H1 (cell line): ENCODE measurements at places on chromosomes 12 and 14. TPM values are rescaled to one million over a fixed set of nuclear protein-coding genes. Genes with fewer than 3 reads are reported as not detected.

DNA sequence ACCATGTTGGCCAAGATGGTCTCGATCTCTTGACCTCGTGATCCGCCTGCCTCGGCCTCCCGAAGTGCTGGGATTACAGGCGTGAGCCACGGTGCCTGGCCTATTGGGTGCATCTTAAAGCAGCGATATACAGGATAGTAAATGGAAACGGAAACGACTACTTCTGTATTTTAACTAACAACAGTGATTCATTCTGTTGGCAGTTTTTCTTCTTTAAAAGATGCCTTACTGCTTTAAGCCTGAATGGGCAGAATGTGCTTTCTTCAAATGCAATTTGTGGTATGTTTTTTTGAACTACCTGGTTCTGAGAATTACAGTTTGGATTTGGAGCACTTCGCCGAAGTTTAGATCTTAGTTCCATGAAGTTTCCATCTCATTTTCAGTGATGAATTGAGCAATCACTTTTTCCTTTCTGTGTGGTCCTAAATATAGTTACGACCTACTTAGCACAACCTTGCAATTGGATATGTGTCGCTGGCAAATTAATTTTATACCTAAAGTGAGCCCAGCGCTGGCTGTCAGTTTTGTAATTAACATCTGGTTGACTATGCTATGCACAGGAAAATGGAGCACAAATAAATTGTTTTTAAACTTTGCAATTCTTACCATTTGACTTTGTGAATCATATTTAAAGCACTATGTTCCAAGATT lies 53.6 kb upstream of the EIF5 start:
- peaks cover 6% of the 10 kb centered on the region for H3K4me1 ChIP-seq
- H3K36me3 ChIP-seq = no peaks in the 10 kb centered on the region
- no peak overlapping the region for H3K4me3 ChIP-seq
- no peak overlapping the region for H3K27ac ChIP-seq
- peak; percentile 39 for DNase-seq
- H3K27me3 ChIP-seq = peaks cover 14% of the 10 kb centered on the region

- H3K4me3 ChIP-seq = no peak overlapping the region
- no peaks in the 10 kb centered on the region for H3K36me3 ChIP-seq
- no peaks in the 10 kb centered on the region for H3K4me1 ChIP-seq
These were observed 611.9 kb upstream of the TBX3 start for GRCh38 chr12:115295886-115296285.

GRCh38 chr14:75226755-75227544 lies 50.5 kb upstream of the TMED10 start:
- peaks cover 6% of the 10 kb centered on the region for H3K4me1 ChIP-seq
- no peaks in the 10 kb centered on the region for H3K36me3 ChIP-seq
- no peak overlapping the region for H3K4me3 ChIP-seq

DNA sequence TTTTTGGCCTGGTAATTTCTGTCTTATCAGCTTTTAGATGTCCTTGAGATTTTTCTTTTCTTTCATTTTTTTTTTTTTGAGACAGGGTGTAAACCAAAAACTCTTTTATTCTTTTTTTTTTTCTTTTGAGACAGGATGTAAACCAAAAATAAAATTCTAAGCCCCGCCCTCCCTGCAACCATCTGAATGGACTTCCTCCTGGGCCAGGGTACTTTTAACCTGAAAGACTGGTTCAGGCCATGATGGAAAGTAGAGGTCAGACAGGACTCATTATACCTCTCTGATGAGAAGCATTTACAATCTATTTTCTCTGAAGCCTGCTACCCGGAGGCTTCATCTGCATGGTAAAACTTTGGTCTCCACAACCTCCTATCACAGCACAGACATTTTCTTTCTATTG lies 33.5 kb upstream of the TCL1B start:
- no peak for DNase-seq
- H3K36me3 ChIP-seq = no peaks in the 10 kb centered on the region
- no peaks in the 10 kb centered on the region for H3K27me3 ChIP-seq
- no peak overlapping the region for H3K4me3 ChIP-seq
- H3K27ac ChIP-seq = no peak overlapping the region

DNA sequence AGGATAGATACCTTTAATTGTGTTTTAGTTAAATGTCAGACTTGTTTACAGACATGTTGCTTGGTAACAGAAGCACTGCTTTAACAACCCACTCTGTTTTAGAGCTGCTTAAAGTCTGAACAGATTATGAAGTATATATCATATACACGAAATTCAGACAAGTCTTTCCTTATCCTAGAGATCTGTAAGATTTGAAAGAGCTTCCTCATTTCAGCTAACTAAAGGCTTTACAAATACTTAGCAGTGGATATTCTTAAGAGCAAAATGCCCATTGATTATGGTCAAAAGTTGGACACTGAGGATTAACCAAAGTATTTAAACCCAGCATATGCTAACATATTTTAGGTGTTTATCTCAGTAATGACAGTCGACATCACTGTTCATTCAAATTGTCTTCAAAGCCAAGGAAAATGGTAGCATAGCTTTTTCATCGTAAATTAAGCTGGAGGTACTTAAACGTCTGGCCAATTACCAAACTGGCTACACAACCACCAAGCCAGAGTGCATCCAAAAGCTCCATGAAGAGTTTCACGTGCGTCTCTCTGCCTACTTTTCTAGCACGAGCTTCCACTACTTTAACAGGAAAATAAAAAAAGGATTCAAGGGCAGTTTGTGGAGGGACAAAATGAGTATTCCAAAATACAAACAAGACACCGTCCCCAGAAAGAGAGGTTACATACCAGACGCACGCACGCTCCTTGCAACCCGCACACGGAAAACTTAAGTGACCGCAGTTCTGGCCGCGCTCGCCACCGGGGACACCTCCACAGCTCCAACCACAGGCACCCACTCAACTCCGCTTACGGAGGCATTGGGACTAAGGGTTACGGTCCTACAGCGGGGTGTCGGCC lies 565 bp downstream of the CEP83 start:
- H3K36me3 ChIP-seq = peaks cover 9% of the 10 kb centered on the region; the same call in 1 of the 2 replicates
- peak overlapping the region; percentile 85 for H3K4me3 ChIP-seq
- no peak for DNase-seq

DNA sequence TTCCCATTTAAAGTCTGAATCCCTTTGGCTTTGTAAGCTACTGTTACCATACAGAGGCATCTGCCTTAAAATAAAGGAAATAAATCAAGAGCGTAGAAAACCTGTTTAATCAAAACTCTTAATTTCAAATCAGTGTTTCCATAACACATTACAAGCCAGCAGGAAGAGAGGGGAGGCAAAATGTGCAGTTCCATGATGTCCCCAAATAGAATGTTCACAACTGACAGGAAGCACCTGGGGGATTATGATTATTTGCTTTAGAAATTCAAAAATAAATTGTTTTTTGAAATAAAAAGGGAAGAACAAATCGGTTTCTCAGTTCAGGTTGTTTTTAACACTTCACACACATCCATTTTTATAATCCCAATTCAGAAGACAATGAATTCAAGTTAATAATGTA lies 21.4 kb downstream of the SOCS2 start:
- H3K4me3 ChIP-seq = no peak overlapping the region
- DNase-seq = no peak
- peaks cover 2% of the 10 kb centered on the region; the same call in 1 of the 2 replicates for H3K27me3 ChIP-seq
- H3K27ac ChIP-seq = no peak overlapping the region
- no peaks in the 10 kb centered on the region for H3K36me3 ChIP-seq

Gene LRTM2
- total RNA-seq = not detected in 2 replicates

DNA sequence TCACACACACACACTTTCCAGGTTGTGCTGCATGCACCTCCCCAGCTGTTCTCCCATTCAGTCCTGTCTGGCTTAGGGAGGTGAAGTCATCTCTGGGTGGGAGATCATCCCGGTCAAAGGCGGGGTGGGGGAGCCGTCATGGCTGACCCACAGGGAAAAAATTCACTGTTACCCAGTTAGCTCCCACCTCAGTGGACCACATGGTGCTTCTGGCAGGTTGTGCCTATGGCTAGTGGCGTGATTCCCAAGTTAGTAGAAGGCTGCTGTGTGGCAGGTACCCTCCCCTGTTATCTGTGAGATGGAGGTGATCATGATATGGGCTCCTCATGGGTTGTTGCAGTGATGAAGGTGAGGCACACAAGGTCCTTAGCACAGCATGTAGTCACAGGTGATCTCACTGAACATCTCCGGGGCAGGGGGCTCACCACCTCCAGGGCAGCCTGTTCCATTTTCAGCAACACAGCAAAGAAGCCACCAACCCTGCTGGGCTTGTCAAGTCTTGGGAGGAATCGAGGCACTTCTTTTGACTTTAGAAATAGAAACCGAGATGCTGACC lies 154.9 kb upstream of the CCND2 start:
- no peaks in the 10 kb centered on the region for H3K36me3 ChIP-seq
- peaks cover 6% of the 10 kb centered on the region for H3K4me1 ChIP-seq
- no peak overlapping the region for H3K27ac ChIP-seq
- no peak for DNase-seq
- no peaks in the 10 kb centered on the region for H3K27me3 ChIP-seq

Gene PZP
- not detected in 2 replicates for total RNA-seq
